ENCODE measurements at places on chromosomes 1 and 21.
A peak's percentile ranks its signal among the peaks of the same experiment; 100 is the strongest.

GRCh38 chr1:160219062-160219929 is 14.1 kb downstream of the PEA15 start:
- DNase-seq = peak; percentile 30

DNA sequence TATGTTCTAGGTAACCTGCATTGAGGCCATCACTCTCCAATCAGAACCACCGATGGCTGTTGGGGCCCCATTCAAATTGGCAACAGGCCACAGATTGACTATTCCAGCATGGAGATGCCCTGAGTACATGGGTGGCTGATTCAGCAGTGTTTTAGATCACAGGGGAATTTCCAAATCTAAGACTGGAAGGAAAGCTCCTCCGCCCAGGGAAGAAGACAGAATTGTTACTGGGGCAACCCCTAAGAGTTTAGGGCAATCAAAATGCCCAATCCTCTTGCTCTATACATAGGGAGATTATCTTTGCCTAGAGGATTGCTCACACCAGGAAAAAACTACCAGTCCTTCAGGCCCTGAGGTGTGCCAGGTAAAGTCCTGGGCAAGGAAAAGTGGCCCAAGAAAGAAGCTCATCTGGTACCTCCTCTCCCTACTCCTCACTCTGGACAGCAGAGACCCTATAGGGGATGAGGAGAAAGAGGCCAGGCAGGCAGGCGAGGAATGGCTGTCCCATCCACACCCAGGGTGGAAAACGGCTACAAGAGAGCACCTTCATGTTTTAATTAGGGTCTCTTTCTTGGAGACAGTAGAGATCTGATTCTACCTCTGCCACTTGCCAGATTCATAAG is 5.8 kb downstream of the S100A8 start:
- DNase-seq = no peak

- DNase-seq = no peak
Observed at GRCh38 chr1:246588159-246588721, 22.0 kb downstream of the CNST start.

DNA sequence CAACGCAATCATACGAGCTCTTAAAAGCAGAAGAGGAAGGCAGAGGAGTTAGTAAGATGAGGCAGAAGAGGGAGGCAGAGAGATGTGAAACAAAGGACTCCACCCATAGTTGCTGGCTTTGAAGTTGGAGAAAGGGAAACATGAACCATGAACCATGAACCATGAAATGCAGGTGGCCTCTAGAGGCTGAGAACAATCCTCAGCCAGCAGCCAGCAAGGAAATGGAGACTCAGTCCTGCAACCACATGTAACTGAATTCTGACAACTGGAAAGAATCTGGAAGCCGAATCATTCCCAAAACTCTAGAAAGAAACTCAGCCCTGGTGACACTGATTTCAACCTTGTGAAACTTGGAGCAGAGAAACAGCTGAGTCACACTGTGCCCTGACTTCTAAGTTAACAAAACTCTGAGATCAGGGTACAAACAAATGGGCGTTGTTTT is 10.1 kb downstream of the DIPK1A start:
- peak; percentile 42 for DNase-seq

GRCh38 chr1:184892116-184892515 is 82.2 kb downstream of the NIBAN1 start:
- no peak for DNase-seq

GRCh38 chr21:45156459-45156858 is 82.1 kb downstream of the ADARB1 start:
- DNase-seq = no peak

DNA sequence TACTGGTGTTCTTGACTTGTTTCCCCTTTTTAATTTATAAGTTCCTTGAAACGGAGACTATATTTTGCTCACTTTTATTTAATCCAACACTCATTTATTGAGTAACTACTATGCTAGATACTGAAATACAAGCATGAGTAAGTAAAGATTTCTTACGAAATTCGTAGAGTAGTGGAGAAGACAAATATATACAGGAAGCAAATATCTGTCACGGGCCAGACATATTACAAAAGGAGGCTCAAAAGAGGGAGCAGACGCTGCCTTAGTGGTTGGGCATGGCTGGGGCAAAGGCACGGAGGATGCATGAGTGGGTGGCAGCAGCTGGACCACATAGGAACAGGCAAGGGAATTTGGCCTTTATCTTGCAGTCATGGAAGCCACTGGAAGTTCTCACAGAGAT is 6.8 kb downstream of the NCF2 start:
- DNase-seq = peak; percentile 62

DNA sequence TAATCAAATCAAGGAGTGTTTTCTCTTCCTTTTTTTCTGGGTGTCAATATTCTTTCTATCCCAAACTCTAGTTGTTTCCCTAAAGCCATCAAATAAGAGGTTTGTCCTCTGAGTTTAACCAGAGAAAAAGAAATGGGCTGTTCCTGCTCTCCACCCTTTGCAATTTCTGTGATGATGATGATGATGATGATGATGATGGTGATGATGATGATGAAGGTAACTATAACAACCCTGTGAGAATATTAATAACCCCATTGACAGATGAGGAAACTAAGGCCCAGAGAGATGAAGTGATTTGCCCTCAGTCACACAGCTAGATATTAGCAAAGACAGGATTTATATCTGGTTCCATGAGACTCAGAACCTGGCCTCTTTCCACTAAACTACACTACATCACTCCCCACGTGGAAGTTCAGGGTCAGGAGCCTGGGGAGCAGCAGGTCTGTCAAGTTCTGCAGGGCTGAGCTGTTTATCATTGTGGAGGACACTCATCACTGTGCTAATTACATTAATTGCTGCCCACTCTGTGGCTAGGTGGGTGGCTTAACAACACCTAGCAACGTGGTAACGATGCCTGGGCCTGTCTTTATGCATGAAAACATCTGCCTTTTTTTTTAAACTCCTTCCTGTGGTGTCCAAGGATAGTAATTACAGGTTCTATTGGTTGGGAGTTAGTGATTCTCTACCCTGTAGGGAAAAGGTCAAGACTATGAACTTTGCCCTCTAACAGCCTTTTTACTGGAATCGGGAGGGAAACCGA is 19.0 kb upstream of the JUN start:
- no peak for DNase-seq

GRCh38 chr1:83497563-83497962 is 501.4 kb downstream of the TTLL7 start:
- no peak for DNase-seq

- no peak for DNase-seq
Observed at GRCh38 chr1:91781371-91781825, 104.6 kb downstream of the TGFBR3 start.

DNA sequence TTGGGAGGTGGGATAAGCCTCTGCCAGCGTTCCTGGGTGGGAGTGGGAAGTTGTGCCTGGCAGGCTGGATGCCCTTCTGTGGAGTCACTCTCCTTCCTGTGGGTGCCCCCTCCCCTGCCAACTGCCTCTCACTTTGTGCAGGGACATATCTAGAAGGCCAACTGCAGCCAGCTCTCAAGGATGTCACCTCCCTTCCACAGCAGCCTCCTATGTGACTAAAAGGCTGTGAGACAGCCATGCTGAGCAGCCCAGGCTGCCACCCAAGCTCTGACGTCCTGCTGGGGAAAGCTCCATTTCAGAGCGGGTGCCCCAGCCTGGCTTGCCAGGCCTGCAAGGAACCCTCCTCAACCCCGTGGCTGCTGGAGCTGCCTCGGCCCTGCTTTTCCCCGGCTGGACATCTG is 19.6 kb upstream of the SLC26A9 start:
- peak; percentile 39 for DNase-seq

- DNase-seq = peak; percentile 54
Observed at GRCh38 chr1:46173361-46173856, 1.5 kb upstream of the TSPAN1 start.

DNA sequence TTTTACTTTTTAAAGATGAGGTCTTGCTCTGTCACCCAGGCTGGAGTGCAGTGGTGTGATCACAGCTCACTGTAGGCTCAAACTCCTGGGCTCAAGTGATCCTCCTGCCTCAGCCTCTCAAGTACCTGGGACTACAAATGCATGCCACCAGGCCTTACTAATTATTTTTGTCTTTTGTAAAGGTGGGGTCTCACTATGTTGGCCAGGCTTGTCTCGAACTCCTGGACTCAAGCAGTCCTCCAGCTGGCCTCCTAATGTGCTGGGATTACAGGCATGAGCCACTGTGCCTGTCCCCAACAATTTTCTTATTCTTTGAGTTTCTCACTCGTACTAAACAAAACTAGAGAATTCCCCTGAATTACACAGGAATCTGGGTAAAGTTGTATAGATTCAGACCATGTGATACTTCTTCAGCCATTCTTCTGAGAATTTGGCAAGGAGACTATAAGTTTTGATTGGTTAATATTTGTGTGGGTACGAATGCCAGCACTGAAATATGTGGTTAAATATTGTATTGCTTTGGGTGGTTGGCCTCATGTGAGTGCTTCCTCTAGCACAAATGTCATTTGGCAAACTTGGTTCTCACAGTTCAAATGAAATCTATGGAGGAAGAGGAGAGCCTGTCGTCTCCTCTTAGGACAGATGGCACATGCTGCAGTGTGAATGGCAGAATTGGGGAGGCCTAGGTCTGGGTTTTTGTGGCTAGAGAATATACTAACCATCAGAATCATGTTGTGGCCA is 104.9 kb downstream of the RUNX1 start:
- DNase-seq = no peak

- peak; percentile 82 for DNase-seq
Observed at GRCh38 chr1:211259638-211260126, 516 bp downstream of the RCOR3 start.

GRCh38 chr1:245481261-245481660 is 326.5 kb downstream of the KIF26B start:
- DNase-seq = no peak

DNA sequence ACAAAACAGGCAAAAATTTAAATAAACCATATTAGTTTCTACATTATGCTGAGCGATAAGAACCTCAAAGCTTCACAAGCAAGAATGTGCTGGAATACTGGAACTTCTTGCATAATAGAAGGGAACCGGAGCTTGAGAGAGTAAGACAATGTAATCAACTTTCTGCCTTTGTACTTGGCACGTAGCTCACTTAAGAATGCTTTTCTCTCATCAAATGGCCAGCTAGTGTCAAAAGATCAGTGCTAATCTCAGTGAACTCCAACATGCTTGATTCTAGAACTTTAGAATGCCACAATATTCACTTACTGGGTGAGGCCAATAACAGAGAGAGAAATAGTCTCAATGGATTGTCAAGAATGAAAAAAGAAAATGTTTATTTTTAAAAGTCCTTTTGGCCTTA is 486.1 kb upstream of the LRRC7 start:
- DNase-seq = no peak

DNA sequence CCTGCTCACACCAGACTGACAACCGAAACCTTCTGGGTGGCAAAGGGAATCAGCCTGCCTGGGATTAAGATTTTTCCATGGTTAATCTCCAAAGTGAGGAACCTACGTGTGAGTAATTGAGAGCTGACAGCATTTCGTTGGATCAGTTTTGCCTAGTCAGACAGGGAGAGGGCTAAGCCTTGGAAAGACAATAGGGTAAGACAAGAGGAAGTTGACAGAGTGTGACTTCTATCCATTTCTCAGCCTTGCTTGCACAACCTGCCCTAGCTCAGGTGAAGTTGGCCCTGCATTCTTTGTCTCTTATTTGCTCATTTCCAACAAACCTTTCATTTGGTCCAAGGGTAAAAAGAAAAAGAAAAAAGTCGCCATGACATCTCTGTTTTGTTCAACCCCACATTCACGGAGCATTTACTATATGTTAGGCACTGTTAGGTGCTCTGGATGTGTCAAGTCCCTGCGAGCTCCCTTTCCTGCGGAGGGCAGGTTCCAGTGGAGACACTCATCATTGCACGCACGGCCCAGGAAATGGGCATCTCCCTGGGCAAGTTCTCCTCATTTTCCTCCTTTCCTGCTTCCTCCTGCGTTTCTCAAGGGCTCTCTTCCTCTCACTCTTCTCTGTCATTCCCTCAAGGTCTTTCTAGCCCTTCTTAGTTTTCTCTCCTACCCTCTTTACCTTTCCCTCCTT is 23.3 kb downstream of the KIRREL1 start:
- DNase-seq = no peak

- DNase-seq = no peak
Observed at GRCh38 chr1:62084310-62084890, 110.2 kb upstream of the L1TD1 start.

DNA sequence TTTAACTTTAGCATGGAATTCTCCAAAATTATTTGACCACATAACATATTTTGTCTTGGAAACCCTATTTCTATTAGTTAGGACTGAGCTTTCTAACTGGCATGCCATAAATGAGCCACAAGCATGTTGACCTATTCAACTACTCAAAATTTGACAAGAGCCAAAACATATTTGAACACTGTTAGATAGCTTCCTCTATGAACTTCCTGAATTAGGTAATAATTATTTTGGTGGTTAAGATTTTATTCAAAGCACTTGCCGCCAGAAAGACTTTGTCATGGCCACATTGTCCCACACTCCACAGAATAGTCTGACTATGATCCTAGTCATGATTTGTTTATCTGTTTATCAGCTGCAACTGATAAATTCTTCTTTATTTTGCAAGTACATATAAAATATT is 23.1 kb upstream of the CTPS1 start:
- peak; percentile 28 for DNase-seq

DNA sequence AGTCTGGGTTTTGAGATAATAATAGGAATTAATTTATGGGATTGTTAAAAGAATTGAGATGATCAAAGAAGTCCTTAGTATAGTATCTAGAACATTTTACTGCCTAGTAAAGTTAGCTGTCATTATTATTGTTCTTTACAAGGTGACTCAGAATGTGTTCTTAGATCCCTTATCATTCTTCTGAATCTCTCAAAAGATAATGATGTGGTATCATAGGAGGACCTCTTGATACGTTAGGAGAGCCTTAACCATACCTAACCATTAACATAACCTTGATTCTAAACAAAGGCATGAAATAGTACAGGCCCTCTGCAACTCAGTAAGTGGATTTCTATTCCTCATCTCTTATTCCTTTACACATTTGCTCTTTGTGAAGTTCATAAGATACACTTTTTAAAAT is 246.6 kb upstream of the CACYBP start:
- DNase-seq = no peak

- DNase-seq = no peak
Observed at GRCh38 chr1:45198185-45198584, 8.2 kb downstream of the ZSWIM5 start.

DNA sequence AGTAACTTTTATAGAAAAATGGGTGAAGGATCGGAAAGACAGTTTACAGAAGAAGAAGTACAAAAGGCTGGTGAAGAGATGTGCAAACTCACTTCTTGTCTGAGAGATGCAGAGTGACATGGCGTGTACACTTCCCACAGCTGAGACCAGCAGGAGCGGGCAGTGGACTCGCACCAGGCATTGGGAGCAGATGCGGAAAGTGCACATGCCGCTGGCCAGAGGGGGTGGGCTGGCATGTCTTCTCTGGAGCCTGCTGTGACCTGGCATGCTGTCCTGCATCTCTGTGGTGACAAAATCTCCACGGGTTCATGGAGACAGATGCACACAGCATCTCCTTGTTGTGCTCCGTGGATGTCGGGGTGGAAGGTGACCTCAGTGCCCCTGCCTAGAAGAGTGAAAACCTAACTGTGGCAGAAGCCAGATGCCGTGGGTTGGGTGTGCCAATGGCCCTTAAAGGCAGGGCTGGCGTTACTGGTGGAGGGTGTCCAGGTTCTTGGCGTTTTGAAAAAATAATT is 128.6 kb upstream of the COL6A1 start:
- DNase-seq = no peak

- no peak for DNase-seq
Observed at GRCh38 chr1:109389638-109390341, 7.9 kb downstream of the SORT1 start.

Measured in NB4 (cell line).